Brain (organoid and tissue), 16 donors: ENCODE measurements at places on chromosomes 1 and 21. TPM values are rescaled to one million over a fixed set of nuclear protein-coding genes. Genes with fewer than 3 reads are reported as not detected.

DNA sequence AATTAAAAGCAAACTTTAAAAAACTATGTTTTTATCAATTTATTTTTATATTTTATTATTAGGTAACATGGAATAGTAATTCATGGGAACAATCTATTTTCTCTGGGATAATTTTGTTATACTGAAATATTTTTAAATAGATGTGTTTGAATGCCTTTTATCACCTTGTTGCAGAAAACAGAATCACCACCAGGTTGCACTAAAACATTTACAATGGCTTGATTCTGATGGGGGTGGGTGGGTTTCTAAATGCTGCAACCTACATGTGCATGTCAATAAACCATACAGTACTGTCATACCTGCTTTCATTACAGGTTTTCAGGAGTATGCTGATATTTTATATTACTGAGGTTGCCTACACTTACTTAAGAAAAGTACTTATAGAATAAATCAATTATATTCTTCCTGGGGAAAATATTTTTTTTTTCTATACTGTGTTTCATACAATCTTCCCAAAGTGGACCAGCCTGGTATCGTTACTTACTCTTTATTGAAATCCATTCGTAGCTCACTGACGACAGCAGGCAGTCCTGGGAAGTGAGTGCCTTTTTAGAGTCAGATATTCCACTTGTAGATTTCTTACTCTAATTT is 132.8 kb downstream of the PTPRC start:
- peak; percentile 81 for DNase-seq

DNA sequence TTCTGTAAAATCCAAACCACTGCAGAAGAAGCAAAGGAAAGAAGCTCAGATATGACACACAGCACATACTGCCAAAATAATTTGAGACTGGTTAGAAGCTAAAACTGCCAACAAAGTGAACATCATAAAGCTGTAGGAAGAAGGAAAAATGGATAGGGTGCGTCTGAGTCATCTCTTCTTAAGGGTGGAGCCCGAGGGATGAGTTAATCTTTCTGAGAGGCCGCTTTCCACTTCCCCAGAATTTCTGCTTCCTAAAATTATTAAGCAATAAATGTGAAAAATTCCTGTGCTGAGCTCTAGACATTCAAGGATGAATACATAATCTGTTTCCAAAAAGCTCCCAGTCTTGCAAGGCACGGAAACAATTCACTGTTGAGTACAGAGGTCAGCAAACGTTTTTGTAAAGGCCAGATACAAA is 20.1 kb downstream of the PPT1 start:
- DNase-seq, result no peak

DNA sequence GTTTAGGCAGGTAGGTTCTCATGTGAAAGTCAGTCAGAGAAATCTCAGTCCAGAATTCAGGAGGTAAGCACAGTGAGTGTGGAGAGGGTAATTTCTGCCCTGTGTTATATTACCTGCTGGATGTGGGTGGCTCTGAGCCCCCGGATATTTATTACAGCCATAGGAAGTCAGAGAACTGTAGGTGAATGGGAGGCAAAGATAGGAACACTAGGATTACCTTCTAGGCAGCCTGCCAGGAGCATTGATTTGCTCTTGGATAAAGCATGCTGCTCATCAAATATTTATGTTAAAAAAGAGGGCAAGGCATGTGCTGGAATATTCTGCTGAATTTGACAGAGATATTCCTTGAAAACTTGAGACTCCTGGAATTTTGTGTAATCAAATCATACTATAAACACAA is 8.5 kb downstream of the GNG12 start:
- DNase-seq, result no peak

The E2F2 gene
- 10.2 TPM for polyA plus RNA-seq

GRCh38 chr1:93676427-93676826 is 5.2 kb downstream of the BCAR3 start:
- DNase-seq, result no peak

GRCh38 chr1:190193508-190194115 is 284.1 kb downstream of the BRINP3 start:
- DNase-seq, result no peak

DNA sequence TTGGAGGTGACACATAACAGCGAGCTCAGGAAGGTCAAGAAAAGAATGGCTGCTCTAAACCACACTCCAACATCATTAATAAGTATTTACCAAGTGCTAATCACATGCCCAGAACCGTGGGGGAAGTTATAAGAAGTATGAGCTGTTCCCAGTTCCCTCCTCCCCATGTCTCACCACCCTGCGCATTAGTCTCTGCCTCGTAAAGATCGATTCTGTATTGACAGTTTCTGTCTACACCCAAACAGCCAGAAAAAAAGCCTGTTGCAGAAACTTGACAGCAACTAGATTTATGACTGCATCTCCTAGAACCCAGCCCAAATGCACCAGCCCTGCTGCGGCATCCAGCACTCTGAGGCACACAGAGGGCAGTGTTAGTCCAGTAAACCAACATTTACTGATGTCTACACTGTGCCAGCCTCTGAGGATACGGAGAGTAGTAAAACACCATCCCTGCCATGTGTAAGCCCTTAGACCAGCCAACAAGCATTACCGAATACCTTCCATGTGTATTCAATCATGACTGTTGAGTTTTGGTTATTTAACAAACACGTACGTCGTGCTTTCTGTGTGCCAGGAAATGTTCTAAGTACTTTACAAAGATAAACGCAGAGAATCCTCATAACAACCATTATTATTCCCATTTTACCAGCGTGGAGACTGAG is 63.6 kb upstream of the ZBTB40 start:
- DNase-seq, result no peak

GRCh38 chr1:171786534-171786933 is 5.1 kb downstream of the METTL13 start:
- no peak for DNase-seq

GRCh38 chr1:203162403-203162802 is 13.2 kb downstream of the MYBPH start:
- DNase-seq, result no peak

The HNRNPCL2 gene
- polyA plus RNA-seq, result not detected

DNA sequence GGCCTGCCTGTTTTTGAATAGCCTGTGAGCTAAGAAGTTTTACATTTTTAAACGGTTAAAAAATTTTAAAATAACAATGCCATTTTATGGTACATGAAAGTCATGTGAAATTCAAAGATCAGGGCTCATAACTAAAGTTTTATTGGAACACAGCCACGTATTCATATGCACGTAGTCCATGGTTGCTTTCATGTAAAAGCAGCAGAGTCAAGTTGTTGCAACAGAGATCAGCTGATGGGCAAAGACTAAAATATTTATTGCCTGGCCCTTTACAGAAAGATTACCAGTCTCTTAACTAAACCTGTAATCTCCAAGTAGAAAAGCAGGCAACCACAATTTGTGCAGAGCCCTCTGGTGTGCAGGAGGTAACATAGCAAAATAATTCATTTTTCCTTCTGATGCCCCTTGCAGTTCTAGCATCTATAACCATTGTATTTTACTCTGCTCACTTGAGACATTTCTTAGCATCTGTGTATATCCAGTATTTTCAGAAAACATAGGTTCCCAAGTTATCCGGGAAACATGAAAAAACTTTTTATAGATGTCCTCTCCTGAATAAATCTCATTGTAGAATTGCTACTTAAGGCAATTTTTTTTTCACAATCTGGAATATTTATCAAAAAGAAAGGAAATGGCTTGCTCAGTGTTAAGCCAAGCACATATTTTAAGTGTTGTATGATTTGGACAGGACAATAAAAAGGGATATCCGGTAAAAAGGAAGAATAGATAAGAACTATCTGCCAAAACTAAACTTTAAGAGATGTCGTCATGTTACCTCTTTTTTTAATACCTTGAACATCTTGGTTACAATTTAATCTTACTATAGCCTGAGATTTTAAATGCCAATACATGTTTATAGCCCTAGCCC is 430.8 kb downstream of the PLPP3 start:
- no peak for DNase-seq

DNA sequence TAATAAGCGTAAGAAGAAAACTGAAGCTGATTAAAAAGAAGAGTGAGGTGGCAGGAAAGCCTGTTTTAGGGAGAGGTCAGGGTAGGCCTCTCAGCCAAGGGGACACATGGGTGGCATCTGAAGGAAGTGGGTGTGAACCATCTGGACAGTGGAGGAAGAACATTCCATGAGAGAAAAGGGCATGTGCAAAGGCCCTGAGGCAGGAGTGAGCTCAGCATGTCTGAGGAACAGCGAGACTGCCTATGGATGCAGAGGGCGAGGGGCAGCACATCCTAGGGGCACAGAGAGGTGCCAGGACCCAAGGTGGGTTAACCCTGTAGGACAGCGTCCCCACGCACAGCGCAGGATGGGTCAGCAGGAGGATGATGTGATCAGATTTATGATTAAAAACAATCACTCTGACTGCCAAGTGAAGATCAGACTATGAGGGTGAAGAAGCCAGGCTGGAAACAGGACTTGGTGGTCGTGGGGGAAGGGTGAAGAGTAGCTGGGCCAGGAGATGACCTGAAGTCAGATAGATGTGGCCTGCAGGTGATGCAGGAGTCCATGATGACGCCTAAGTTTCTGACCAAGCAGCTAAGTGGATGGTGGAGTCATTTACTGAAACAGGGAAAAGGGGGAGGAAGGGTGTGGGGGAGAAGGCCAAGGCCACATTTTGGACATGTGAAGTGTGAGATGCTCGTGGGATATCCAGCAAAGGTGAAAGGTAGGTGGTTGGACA is 37.9 kb downstream of the PABPC4 start:
- no peak for DNase-seq
